ENCODE measurements at places on chromosomes 1 and 21.
A peak's percentile ranks its signal among the peaks of the same experiment; 100 is the strongest.

DNA sequence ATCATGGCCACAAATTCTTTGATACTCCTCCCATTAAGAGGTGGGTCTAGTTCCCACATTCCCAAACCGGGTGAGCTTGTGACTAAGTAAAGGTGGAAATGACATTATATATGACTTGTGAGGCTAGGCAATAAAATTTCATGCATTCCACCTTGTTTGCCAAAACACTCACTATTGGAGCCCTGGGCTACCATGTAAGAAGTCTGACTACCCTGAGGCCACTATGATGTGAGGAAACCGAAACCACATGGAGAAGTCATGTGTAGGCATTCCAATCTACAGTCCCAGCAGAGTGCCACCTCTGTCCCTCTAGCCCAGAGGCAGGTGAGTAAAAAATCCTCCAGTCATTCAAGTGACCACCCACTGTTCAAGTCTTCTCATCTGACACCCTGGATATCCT, 17.9 kb upstream of the SMG7 start:
- no peak for DNase-seq

GRCh38 chr1:92655197-92655801, 129.6 kb downstream of the EVI5 start:
- no peak for DNase-seq

- DNase-seq, result no peak
Observed at GRCh38 chr1:219812086-219812485, 116.3 kb downstream of the SLC30A10 start.

- no peak for DNase-seq
Observed at GRCh38 chr1:76300556-76300955, 226.0 kb downstream of the ST6GALNAC3 start.

- no peak for DNase-seq
Observed at GRCh38 chr1:153698020-153698922, 19.8 kb downstream of the NPR1 start.

DNA sequence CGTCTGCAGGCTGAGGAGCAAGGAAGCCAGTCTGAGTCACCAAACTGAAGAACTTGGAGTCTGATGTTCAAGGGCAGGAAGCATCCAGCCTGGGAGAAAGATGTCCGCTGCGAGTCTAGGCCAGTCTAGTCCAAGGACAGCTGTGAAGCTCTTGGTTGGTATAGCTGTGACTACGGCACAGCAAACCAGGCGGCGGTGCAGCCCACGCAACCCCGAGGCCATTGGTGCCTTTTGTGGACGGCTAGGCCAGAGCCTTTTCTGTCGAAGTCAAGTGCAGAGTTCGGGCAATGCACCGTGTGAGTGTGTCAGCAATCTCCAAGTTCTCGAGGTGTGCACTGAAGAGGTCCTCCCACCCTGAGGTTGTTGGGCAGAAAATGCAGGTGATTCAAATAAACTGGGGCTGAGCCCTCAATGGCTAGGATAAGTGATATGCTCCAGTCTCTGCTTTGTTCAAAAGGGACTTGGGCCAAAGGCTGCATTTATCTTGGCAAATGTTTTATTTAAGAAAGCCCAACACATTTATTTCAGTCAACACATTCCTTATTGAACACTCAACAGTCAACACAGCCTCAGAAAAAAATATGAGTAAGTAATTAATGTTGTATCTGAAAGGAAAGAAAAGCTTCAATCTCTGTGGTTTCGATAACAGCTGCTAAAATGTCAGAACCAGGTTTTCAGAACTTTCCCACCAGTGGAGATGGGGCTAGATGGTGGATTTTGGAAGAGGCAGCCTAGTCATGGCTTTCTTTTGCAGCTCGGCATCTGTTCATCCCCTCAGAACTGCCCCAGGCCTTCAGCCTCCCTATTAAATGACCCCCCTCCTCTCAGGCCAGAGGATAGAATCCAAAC, 78.1 kb upstream of the COX20 start:
- DNase-seq, result no peak

DNA sequence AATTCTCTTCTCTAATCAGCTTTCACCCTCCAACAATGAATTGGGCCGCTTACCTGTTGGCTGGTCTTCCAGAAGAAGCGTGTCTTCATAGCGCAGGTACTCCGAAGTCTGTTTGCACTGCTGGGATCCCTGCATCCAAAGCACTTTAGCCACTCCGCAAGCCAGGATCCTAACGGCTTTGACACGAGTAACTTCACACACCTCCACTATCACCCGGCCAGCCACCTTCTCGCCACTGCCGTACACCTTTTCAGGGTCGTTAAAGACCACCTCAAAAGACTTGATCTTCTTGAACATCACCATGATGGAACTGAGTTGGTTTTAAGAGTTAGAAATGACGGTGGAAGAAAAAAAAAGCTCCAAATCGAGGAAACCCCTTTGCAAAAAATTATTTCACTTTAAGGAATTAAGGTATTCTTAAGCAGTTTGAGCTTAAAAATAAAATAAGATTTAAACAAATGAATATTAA, 381 bp downstream of the TXNIP start:
- no peak for DNase-seq

DNA sequence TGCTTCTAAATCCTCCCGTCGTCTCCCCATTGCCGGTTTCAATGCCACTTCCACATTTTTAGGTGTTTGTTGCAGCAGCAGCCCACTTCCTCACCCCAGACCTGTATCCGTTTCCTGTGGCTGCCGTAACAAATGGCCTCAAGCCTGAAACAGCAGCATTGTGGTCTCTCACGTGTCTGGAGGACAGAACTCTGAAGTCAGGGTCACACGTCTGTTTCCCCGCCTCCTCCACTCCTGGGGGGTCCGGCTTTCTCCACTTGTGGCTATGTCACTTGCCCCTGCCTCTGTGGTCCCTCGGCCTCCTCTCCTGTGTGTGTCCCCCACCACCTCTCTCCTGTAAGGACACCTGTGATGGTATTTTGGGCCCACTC, 21.8 kb downstream of the TRPM2 start:
- peak; percentile 51 for DNase-seq

DNA sequence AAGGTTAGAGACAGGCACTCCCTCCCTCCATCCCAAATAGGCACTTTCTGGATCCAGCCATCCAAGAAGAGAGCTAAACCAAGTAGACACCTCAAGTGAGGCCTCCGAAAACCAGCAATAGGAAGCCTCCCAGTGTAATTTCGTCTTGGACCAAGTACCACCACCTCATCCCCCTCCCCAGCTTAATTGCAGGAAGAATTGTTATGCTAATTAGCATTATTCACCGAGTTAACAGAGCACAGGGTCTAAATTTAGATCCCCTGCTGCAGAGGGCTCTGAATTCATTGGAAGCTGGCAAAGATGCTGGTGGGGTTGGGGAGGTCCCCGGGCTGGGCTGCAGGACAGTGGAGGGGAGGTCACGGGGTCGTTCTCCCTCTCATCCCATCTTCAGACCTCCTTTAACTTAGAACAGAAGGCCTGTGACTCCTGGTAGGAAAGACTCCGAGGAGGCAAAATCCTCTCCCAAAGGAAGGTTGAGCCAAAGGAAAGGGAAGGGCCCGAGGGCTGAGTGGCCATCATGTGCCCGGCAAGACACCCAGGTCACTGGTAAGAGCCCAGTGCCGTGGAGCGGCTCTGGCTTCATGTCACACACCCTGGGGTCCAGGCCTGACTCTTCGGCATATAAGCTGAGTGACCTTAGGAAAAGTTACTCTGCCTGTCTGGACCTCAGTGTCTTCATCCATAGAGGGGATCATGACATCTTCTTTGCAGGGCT, 209.2 kb upstream of the GRIK3 start:
- no peak for DNase-seq

- no peak for DNase-seq
Observed at GRCh38 chr21:46193829-46194373, 9.6 kb upstream of the SPATC1L start.

DNA sequence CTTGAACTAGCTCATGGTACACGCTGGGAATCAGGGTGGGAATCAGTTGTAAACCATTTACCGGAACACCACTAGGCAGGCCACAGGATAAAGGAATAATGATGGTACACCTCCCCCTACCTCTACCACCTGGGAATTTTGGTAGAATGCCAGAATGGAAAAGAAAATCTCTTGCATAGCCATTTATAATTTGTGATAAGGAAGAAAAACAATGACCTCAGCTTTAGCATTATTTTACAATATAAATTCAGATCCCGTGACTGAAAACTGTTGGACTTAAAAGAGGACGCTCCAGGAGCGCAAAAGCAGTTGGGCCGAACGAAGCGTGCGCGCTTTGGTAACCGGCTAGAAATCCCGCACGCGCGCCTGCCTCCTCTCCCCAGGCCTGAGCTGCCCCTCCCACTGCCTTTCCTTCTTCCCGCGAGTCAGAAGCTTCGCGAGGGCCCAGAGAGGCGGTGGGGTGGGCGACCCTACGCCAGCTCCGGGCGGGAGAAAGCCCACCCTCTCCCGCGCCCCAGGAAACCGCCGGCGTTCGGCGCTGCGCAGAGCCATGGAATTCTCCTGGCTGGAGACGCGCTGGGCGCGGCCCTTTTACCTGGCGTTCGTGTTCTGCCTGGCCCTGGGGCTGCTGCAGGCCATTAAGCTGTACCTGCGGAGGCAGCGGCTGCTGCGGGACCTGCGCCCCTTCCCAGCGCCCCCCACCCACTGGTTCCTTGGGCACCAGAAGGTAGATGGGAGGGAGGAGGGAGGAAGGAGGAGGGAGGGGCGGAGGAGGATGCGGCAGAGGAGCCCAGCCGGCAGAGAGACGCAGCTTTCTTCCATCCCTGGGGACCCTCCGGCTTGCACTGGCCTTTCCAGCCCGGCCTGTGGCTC, at the start of gene CYP4X1:
Gene CYP4X1 (plus strand): TSS at position 402 of the 873 bp plus-strand sequence. CDS start 149 bp downstream, at position 551.
- DNase-seq, result no peak

GRCh38 chr1:39525366-39526165, 34.1 kb downstream of the BMP8A start:
- DNase-seq, result peak; percentile 92

DNA sequence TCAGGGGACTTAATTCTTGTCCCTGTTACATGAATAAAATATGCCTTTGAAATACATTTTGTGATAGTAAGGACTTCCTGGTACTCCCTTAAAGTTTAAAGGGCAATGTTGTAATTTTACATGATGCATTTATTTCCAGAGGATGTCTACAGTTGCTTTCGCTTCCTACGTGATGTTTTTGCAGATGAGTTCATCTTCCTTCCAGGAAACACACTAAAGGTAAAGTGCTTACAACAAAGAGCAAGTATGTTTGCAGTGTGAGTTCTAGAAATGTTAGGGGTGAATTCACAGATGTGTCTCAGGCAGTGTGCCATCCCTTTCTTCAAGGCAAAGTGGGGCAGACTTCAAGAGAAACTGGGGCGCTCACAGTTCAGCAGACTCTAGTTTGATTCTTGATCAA, 31.2 kb downstream of the GNPAT start:
- DNase-seq, result no peak

GRCh38 chr1:211381481-211382181, 55.0 kb downstream of the TRAF5 start:
- no peak for DNase-seq

- no peak for DNase-seq
Observed at GRCh38 chr1:193614275-193614674, 427.9 kb upstream of the B3GALT2 start.

DNA sequence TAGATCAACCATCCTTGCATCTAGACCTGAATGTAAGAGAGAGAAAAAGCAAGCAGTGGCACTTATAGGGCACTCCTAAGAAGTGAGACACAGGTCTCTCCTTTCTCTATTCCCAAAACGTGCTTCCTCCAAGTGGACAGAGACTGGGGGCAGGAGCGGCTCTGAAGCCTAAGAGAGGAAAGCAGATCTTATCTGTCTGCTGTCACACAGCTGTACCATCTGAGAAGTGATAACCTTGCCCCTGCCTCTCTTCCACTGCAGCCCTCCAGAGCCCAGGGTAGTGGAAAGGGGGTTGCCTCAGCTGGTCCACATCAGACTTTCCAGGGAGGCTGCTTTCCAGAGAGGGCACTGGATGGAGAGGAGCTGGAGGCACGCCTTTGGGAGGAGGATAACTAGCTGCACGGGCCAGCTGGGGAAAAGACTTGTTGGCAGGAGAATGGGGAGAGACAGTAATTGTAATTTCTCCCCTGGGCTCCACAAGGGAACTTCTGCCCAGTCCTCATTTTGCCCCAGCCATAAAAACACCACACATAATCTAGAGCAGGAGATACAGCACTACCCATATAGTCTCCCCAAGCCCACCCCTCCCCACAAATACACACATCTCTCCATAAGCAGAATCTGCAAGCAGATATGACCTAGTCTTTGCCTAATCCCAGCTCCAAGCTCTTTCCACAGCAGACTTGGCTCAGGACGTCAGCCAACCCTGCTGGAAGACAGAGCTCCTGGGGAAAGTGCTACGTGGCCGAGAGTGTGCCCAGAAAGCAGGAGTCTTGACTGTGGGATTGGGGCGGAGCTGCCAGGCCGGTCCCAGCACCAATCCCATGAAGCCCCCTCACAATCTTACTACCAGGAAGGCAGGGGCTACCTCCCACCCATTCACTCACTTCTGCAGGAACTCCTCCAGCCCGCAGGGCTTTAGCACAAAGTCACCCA, 31.2 kb downstream of the PIK3C2B start:
- DNase-seq, result no peak

GRCh38 chr1:231841616-231842344, 215.2 kb downstream of the DISC1 start:
- no peak for DNase-seq

- DNase-seq, result no peak
Observed at GRCh38 chr1:118113261-118113660, 71.8 kb downstream of the SPAG17 start.

DNA sequence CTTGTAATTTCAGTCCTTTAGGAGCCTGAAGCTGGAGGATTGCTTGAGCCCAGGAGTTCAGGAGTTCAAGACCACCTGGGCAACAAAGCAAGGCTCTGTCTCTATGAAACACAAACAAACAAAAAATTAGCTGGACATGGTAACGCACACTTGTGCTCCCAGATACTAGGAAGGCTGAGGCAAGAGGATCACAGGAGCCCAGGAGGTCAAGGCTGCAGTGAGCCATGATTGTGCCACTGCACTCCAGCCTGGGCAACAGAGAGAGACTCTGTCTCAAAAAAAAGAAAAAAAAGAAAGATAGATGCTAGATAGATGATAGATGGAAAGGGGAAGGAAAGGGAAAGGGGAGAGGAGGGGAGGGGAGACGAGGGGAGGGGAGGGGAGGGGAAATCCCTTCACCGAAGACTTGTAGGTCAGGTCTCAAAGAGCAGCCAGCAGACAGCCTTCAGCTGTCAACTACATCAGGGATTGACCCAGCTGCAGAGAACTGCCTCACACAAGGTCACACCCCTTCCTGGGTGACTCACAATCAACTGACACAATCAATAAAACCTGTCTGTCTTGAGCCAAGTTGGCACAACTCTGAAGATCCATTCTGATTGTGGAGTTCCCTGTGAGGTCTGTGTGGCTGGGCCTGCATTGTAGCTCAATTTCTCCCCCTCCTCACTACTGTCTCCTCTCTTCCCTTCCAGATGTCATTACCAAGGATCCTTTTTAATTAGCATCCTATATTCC, 200.6 kb downstream of the RGS7 start:
- no peak for DNase-seq

- DNase-seq, result no peak
Observed at GRCh38 chr1:167330601-167331293, 110.1 kb downstream of the POU2F1 start.

DNA sequence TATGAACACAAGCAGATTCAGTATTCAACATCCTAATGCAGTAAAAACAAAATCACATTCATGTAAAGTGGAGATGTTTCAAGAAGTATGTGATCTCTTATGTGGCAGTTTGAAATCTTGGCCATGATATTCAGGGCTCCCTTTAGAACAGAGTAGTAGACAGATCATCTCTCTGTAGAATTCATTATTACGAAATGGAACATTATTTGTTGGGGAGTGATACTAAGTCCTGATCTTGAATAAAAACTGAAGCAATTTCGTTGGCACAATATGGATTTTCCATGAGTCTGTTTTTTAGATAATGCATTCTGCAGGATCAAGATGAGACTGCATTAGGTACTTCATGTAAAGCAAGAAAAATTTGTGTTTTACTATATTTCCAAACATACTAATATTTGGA, 264.4 kb upstream of the NRIP1 start:
- no peak for DNase-seq

All from GM19239 (cell line).